ENCODE measurements at places on chromosomes 2 and 18.

DNA sequence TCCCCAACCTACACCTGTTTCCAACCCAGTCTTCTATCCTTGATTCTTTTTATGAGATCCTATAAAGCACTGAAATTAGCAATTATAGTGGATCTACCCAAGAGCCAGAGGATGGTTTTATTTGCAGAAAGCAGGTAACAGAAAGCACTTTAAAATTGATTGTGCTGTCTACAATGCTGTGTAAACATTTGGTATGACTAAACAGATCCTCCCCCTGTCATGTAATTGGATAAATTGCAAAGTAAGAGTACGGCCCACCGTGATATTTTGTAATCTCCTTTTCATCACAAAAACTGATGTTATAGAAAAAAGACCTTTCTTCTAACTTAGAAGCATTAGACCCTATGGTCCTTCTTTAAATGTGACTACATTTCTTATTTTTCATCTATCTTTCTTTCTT is 11.3 kb upstream of the PPP3R1 start:
- no peak for DNase-seq

- no peak for DNase-seq
These were observed 62.5 kb downstream of the ONECUT2 start for GRCh38 chr18:57497372-57498294.

GRCh38 chr2:190129421-190130199 is 67.1 kb upstream of the MSTN start:
- no peak for DNase-seq

GRCh38 chr2:111042772-111043771 is 77.6 kb upstream of the BCL2L11 start:
- peak; percentile 55 for DNase-seq

DNA sequence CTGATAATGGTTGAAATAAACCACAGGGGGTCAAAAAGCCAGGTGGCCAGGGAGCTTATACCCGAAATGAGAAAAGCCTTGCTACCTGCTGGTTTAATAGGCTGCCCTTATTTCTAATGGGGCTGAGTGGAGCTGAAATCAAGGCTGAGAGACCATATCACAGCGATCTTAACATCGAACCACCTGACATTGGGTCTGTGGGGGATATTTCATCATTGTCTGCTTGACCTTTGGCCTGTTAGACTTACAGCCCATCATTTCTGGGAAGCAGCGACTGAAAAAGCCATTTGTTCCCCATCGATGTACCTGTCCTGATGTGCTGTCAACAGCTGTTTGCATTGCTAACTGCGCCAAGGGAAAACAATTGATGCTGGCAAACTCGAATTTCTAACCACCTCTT is 199.7 kb upstream of the SLC14A2 start:
- DNase-seq: no peak
